ENCODE measurements at places on chromosomes 12 and 14.

DNA sequence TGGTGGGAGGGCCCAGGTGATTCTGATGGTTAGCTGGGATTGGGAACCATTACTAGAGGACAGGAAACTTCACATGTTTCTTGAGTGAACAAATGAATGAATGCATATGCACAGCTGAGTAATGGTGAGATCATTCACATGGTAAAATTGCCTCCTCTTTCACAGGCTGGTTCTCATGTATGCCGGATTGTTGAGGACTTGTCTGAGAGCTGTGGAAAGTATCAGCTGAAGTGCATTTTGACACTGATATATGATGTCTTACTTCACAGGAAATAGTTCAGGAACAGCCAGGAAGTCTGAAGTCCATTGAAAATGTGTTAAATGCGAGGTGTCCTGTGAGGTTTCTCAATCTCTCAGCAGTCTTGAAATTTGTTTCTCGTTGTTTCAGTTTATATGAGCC is 77.6 kb upstream of the DACT1 start:
- DNase-seq, result no peak

DNA sequence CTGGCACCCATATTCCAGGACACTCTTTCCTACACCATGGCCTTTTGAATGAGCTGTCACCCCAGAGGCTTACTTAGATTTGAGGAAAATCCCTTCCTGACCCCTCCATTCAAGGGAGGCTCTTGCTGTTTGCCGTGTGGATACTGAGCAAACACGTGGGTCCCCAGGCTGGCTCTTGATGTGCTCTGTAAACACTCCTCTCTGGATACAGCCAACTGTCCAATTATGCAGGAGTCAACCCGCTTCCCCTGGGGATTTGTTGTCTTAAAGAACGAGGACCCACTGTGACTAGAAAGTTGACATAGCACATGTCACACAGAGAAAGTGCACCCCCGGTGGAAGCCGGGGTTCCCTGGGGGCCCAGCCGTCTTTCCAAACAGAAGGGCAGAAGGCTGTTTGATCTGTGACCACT is 75.8 kb upstream of the CEP83 start:
- DNase-seq, result no peak

DNA sequence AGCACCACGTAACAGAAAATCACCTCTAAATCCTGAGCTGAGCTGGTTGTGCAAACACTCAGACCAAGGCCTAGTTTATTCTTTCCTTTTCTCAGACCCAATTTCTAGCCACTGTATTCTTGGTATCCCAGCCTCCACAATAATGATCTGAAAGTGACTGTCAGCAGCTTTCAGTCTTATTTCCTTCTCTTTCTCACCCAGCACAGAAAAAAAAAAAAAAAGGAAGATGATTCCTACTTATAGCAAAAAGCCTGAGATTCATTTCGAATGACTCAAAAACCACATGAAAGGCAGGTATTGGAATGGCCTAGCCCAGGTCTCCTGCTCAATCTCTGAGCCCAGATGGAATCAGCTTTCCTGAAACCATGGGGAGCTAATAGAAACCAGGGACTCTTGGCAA is 298.6 kb upstream of the PPFIA2 start:
- no peak for DNase-seq

- no peak for DNase-seq
Measured at GRCh38 chr12:57261428-57261865, 10.5 kb upstream of the STAC3 start.

GRCh38 chr14:103576371-103577024 is 13.7 kb downstream of the COA8 start:
- DNase-seq, result peak; percentile 10

- no peak for DNase-seq
Measured at GRCh38 chr14:96573473-96574100, 71.4 kb downstream of the PAPOLA start.

DNA sequence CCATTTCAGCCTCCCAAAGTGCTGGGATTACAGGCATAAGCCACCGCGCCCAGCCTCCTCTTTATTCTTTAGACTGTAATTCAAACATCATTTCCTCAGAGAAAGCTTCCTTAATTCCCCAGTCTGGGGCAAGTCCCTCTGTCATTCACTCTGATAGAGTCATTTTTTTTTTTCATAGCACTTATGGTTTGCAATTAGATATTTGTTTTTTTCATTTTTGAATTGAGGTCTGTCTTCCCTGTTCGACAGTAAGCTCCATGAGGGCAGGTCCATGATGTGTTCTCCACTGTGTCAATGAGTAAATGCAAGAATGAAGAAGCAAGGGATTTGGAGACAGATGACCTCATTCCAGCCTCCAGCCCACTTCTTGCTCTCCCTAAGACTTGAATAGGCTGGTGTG is 12.1 kb downstream of the ASIC1 start:
- DNase-seq, result no peak

DNA sequence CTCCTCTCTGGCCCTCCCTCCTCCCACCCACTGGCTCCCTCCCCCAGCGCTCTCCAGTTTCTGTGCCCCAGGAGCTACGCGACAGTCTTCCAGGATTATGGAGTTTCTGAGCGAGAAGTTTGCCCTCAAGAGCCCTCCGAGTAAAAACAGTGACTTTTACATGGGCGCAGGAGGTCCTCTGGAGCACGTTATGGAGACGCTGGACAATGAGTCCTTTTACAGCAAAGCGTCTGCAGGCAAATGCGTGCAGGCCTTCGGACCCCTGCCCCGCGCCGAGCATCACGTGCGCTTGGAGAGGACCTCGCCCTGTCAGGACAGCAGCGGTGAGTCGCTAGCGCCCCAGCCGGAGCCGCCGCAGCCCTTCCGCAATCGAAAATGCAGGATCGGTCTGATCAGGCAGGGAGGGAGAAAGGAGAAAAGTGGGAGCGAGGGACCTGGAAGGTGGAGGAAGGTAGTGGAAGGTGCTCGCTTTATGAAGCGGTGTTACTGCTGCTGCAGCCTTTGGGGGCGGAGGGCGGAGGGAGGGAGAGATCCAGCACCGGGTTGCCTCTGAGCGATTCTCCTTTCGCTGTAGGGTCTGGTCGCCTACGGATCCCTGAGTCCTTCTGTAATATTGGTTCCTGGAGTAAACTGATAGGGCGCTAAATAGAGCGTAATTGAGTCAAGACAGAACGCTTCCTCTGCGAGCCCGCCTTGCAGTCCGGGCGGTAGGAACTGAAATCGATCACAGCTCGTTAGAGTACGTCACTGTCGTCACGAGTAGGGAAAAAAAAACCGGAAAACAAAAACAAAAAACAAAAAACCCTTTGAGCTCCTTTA is at the start of gene ALX1:
Gene ALX1 (plus strand): TSS at position 56 of the 819 bp plus-strand sequence. CDS start 42 bp downstream, at position 98.
- no peak for DNase-seq

DNA sequence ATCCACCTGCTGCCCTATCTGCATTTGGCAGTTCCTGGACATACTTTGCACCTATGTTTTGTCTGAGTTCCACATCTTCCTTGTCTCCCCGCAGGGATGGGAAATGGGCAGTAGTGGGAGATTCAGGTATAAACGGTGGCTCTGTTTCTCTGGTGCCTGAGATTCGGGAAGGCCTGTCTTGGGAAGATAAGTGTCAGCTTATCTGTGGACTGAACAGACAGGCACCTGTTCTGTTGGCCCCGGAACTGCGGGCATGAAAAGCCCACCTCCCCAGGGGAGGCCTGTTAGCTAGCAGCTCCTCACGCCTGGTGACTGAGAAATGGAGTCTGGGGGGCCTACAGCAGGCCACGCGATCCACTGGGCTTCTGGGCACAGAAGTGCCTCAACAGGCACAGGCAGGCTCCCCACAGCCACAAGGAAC is 5.8 kb downstream of the PHB2 start:
- no peak for DNase-seq

DNA sequence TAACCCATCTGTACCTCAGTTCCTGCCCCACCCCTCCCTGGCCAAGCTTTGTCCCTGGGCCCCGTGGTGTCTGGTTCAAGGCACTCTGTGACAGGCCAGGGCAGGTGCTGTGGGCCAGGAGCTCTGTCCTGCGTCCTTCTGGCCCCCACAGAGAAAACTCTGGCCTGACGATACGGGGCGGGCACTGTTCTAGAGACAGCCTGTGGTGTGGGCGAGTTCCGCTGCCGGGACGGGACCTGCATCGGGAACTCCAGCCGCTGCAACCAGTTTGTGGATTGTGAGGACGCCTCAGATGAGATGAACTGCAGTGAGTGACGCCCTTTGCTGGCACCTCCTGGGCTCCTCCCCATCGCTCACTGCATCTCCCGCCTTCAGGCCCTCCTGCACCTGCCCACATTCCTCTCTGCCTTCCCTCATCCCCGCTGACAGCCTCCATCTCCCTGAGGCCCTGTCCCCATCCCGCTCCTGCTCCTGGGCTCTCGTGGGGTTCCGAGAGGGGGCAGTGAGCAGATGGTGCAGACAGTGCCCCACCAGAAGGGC is 22.8 kb upstream of the NXPH4 start:
- no peak for DNase-seq

- DNase-seq, result no peak
Measured at GRCh38 chr12:31057671-31058070, 16.0 kb upstream of the DDX11 start.

GRCh38 chr12:89311703-89312293 is 40.5 kb downstream of the DUSP6 start:
- no peak for DNase-seq

DNA sequence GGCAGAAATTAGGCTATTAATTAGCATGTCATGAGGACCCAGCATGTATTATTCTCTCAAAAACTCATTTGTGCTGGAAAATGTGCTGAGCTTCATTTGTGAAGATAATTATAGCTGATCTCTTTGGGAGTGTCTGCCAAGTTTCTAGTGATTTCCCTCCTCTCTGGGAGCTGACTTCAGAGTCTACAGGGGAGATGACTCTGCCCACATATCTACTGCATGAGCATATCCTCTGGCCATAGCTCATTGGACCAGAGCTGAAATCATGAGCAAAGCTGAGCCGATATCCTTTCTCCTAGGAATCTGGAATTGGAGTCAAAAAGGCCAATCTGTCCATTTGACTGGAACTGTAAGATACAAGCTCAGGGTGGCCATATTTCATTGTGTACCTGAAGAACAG is 5.9 kb downstream of the CCDC198 start:
- no peak for DNase-seq

DNA sequence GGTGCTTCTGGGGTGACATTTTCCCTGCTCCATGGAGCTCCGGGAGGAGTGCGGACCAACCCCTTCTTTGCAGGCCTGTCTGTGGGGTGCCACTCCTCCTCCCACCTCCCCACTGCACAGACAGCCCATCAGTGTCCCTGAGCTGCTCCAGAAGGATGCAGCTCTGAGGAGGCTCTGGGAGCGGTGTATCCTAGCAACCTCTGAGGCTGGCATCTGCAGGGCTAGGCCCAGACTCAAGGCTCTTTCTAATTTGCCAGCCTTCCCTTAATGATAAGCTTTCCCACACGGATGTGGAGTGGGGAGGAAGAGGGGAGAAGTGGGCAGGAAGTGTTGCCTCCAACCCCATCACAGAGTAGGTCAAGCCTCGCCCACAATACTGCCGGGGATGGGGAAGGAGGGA is 59.7 kb downstream of the CALM1 start:
- DNase-seq, result no peak

- DNase-seq, result no peak
Measured at GRCh38 chr12:104673696-104674482, 217.1 kb downstream of the CHST11 start.

DNA sequence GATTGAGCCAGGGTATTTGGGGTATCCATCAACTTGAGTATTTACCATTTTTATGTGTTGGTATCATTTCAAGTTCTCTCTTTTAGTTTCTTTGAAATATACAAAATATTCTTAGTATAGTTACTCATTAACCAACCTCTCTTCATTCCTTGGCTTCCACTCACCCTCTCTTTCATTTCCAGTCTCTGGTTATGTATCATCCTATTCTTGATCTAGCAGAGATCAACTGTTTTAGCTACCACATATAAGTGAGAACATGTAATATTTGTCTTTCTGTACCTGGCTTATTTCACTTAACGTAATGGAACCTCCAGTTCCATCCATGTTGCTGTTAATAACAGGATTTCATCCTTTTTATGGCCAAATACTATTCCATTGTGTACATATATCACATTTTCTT is 86.9 kb downstream of the DACT1 start:
- DNase-seq, result no peak

DNA sequence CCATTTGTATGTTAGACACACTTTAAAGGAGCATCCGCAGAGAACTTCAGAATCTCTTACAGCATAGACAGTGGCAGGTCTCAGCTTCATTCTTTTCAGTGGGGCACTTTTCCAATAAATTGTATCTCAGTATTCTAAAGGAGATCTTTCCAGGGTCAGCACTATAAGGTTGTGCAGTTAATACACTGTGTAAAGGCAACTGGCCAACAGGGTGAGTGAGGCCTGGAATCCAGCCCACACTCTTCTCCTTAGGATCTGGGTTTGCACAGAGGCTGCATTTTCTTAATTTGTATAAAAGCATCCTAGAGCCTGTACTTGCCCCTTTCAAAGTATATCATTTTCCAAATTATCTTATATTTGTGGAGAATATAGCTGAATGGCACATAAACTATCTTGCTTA is 94.2 kb downstream of the MYF5 start:
- no peak for DNase-seq

DNA sequence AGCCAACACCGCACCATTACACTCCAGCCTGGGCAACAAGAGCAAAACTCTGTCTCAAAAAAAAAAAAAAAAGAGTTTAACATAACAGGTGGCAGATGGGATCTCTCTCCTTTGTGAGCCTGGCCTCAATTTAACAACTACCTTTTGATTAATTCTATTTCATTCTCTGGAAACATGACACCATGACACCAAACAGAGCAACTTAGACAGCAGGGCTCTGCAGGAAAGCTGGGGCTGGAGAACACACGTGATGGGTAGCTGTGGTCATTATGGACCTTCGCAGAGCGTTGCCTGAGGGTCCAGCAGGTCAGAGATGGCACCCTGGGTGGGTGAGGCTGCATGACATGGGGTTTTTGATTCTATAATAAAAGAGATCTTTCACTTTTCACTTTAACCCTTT is 1.7 kb upstream of the DGLUCY start:
- DNase-seq, result no peak

DNA sequence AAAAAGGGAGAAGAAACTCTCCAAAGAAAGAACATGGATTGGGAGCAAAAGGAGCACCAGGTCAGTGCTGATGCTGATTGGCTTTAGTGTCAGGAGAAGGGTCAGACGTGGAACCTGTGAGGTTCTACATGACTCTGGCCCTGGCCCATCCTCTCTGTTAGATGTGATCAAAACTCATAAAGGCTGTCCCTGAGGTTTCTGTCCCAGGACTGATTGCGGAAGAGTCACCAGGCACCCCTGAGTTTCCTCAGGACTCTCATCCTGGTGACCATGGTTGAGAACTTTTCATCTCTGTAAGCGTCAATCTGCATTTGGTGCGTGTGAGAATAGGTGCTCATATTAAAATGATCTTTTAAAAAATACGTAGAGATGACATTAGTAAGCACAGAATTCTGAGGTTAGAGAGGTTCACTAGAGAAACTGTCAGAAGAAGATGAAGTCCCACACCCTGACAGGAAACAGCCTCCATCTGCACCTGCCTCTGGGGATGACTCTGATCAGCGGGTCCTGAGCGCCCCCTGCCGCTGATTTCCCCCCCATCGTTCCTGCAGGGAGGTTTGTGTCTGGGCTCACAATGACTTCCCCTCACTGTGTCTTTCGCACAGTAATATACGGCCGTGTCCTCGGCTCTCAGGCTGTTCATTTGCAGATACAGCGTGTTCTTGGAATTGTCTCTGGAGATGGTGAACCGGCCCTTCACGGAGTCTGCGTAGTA is 741.8 kb downstream of the TMEM121 start:
- DNase-seq, result no peak

- DNase-seq, result no peak
Measured at GRCh38 chr12:122527478-122527944, 462 bp downstream of the KNTC1 start.

All from substantia nigra (tissue), 51 donors.